ENCODE measurements at places on chromosomes 2 and 18.
A peak's percentile ranks its signal among the peaks of the same experiment; 100 is the strongest.

- DNase-seq, result no peak
These were observed 219.7 kb upstream of the EPHA4 start for GRCh38 chr2:221791844-221792243.

DNA sequence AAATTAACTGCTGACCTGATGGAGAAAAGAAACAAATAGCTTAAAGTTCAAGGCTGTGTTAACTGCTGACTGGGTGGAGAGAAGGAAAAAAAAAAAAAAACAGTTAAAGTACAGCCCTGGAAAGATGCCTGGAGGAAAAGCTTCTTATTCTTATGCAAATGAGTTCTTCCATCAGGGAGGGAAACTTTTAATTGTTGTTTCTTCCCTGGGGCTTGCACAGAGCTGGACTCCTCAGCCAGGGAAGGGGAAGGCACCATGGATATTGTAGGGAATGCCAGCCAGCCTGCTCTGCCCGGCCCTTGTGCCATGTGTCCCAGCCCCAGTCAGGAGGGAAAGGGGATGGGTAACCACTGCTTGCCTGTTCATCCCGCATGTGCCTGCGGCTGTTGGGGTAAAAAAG lies 833.1 kb upstream of the CRIM1 start:
- DNase-seq, result no peak

DNA sequence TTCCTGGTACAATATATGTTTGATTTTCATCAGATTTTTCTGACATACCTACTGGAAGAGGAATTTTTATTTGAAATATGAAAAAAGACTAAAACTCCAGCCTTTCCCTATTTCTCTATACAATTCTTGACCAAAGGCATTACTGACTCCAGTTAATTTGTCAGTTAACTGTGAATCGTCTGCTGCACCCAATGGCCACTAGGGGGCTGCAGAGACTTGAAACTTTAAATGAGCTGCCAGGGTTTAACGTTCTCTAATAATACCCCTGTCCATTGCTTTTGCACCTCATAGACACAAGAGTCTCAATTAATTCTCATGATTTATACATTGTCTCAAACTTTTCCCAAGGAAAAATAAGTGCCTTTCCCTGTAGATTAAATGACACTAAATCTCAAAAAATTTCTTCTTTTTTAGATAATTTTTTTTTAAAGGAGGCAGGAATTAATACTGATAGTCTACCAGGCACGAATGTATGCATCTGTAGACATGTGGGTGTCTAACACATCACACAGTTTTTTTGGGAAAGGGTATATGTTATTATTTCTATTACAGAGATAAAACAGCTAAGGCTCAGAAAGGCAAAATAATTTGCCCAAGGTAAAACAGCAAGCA lies 1.8 kb upstream of the ALK start:
- DNase-seq, result peak; percentile 55

DNA sequence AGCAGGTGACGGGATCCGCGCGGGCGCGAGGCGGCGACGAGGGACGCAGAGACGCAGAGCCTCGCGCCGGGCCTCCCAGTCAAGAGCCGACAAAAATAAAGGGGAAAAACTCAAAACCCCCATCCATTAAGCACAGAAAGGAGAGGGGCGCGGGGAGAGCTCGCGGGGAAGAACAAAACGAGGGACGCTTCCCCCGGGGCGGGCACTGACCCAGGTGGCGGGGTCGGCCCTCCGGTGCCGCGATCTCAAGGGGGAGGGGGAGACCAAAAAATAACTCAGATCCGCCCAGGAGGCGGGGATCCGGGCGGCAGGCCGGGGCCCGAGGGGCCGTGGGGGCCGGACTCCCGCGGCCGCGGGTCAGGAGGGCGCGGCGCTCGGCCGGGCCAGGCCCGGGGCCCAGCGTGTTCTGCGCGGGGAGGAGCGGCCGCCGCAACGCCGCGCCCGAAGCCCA lies 597 bp downstream of the RNF103 start:
- DNase-seq, result no peak

DNA sequence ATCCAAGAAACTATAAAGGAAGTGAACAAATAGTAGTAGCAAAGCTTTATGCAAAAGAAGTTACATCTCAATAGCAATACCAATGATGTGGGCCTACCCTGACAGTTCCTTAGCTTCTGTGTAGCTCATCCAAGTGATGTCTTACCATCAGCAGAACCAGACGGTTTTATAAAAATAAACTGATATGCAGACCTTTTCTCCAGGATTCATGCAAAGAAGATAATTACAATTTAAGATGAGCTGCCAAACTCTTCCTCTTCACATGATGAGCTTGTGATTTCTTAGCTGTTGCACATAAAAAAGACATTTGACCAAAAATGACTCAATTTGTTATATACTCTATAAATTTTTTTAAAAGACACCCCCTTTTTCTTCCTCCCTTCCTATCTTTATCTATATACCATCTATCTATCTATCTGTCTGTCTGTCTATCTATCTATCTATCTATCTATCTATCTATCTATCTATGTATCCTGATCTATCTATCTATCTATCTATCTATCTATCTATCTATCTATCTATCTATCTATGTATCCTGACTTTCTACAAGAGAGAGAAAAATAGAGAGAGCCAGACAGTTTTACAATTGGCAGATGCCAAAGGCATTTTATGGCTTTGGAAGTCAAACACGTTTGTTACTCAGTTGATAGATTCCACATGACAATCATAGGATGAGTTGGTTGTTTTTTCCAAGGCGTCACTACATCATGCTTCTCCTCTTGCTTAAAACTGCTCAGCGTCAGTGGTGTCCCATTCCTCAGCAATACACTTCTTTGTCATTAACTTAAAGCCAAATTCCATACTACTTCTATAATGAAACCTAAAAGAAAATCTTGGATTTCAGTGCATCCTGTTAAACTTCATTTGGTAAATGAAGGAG lies 65.9 kb upstream of the ACTR3 start:
- no peak for DNase-seq

DNA sequence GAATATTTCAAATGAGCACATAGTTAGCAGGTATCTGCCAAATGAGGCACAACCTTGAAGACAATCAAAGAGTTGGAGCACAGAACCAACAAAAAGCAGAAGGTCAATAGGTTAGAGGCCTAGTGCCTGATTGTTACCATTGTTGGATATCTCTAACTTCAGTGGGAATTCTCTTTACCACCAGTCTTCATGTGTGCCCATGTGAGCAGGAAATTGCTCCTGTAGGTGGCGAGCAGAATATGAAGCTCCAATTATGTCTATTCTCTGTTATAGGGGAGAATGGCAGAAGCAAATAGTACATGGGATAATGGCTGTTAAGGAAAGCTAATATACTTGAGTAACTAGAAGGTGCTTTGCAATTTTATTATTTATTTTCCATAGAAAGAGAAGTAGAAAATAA lies 14.9 kb upstream of the ZNF385B start:
- DNase-seq, result no peak
